ENCODE measurements at places on chromosomes 2 and 18.

DNA sequence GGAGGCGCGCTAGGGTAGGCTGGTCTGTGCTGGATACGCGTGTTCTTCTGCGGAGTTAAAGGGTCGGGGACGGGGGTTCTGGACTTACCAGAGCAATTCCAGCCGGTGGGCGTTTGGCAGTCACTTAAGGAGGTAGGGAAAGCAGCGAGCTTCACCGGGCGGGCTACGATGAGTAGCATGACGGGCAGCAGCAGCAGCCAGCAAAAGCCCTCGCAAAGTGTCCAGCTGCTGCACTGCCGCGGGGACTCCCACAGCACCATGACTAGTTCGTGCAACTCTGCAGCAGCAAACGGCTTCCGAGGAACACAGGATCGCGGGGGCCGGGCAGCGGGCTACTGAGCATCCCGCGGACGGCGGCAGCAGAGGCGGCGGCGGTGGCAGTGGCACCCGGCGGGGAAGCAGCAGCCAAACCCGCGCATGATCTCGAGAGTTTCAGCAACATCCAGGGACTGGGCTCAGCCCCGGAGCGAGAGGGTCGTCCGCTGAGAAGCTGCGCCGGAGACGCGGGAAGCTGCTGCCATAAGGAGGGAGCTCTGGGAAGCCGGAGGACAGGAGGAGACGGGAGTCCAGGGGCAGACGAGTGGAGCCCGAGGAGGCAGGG is 368 bp downstream of the TMEFF2 start:
- no peak for DNase-seq

DNA sequence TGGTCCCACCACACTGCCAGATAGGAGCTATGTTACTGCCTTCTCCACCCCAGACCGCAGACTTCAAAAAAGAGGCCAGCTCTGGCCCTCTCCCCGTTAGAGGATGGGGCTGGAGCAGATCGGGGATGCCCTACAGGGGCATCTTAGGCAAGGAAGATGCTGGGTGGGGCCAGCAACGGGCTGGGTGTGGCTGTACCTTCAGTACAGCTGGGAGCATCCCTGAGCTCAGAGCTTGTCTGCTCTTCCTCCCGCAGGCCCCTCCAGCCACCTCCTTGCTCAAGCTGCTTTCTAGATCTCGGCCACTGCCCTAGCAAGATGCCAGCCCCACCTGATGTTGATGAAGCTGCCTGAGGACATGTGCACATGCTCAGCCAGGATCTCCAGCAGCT is 9.8 kb downstream of the PTPRN start:
- DNase-seq = peak; percentile 16

DNA sequence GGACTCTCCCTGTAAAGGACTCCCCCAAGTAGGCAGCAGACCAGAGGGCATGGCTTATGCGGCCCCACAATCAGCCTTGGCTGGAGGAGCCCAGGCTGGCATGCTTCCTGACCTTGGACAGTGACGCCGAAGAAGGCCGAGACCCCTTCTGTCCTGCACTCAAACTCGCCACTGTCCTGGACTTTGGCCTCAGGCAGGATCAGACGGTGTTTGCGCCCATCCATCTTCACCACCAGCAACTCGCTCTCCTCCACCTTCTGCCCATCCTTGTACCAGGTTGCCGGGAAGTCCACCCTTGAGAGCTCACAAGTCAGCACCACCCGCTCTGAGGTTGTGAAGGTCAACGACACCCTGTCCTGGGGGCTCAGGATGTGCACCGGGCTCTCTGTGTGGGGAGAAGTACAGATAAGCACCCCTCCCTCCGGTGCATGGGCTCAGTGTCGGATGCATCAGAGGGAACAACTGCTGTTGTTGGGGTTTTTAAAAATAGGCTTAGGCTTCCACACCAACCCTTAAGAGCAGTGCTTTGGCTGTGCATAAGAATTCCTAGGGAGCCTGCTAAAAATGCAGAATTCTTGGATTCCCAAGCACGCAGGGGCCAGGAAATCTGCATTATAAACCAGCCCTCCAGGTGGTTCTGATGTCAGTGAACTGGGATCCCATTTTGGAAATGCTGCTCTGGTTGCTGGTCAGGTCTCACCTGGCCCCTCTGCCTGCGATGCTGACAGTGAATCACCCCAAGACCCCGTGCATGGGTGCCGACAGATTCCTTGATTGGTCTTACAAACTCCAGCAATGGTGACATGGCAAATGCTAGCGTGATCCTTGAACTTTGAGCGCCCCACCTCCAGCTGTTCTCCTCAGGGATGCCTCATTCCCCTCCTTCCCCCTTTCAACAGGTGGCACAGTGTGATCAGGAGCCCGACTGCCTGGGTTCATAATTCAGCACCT is 5.9 kb downstream of the OBSL1 start:
- DNase-seq = no peak

DNA sequence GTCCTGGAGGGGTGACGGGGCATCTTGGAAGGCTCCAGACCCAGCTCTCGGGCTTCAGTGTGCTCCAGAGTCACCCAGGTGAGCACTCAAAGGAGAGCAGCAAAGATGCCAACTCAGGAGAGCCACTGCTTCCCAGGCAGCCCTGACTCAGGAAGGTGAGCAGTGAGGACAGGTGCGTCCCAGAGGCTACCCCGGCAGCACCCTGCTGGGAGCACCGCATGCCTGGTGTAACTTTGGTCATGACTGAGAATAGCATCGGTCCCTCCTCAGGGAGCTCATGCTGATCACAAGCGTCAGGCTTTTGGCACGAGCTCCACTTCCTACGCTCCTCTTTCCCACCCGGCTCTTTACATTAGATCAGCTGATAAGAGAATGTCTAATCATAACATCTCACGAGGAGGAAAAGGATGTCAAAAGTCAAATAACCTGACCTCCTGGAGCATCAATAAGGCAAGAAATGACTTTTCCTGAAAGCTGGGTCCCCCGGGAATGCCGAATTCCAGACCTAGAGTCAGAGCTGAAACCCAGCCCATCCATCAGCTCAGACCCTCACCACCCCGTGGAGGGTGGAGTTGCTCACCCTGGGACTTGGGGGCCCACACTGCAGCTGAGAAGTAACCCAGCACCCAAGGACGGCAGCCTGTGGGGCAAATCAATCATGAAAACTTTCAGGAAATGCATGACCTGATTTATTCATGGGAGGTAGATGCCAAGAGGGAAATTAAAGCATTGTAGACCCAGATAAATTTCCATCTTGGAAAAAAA is 248.8 kb downstream of the ACKR3 start:
- no peak for DNase-seq

DNA sequence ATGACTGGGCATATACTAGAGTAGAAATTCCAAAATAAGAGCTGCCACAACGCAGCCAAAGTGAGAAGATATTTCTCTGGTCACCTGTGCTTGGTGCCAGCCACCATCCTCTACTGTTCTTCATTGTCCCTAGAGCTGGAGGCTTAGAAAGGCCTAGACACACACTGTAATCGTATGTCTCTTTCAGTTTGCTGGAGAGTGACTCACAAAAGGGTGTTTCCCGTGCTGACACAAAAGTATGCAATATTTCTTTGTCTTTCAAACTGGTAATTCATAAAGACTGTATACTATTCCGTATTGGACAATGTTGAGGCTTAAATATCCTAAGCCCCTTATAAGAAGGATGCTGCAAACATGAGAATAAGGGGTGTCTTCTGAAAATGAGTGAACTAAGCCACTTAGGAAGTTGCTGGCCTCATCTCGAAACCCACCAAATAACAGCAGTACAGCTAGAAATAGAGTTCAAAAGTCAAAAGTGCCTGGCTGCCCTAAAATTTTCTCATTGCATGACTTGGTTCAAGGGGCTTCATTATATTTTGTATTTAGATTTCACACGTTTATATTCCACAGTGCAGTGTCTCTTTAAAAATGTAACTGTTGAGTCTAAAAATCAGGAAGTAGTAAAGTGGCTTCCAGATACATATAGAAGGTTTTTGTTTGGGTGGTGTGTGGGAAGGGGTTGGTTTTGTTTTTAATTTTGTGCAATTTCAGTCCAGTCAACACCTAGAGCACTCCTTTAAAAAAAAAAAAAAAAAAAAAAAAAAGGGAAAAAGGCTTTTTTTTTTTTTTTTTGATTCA is 601.1 kb downstream of the ARHGAP15 start:
- DNase-seq = no peak

- DNase-seq = no peak
Observed at GRCh38 chr2:169715379-169716237, 18.0 kb upstream of the KLHL23 start.

Data from D341Med (cell line).